Stimulated activated CD4-positive, alpha-beta T cell treated with anti-CD3 and anti-CD28 coated beads, Interleukin-1b, Interleukin-23, amount 100 ng/mL, for 1 hour (primary cell): ENCODE measurements at places on chromosomes 1 and 21.

DNA sequence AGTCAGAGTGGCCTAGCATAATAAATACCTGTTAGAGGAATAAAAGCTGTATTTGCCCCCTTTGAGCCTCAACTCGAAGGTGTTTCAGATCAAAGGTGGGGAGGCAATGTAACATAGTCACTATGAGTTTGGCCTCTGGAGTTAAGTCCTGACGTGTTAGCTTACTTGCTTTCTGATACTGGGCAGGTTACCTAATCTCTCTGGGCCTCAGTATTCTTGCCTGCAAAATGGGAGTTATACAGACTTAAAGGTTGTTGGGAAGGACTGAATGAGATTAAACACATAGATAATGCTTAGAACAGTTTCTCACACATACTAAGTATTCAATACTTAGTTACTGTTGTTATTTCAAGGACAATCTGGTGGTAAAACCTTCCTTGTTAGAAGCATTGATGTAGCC, 15.5 kb downstream of the RNF220 start:
- no peak for DNase-seq

GRCh38 chr1:93641527-93641926, 40.1 kb downstream of the BCAR3 start:
- DNase-seq: no peak

- DNase-seq: no peak
Measured at GRCh38 chr1:187283984-187284383, 455.2 kb downstream of the PLA2G4A start.

DNA sequence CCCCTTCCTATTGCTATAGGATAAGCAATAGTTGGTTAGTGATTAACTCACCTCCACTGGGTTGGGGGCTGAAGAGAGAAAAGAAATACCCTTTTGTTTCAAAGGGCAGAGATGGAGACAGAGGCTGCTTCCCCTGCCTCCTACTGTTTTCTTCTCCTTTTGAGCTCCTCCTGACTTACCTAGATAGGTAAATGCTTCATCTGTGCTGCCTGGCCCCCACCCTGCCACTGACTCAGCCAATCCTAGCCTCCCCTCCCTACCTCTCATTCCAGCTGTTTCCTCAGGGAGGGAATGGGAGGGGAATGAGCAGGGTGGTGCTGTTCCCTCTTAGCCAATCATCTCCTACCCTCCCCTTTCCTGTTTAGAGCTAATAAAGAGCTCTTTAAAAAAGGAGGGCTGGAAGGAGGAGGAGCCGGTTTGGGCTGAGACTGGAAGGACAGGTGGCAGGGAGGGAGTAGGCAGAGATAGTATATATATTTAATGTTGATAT, at the start of gene C1orf116:
TSS of gene C1orf116 (minus strand) at position 229 of the 490 bp plus-strand sequence. CDS start 5,158 bp downstream, outside the sequence.
- DNase-seq: no peak

DNA sequence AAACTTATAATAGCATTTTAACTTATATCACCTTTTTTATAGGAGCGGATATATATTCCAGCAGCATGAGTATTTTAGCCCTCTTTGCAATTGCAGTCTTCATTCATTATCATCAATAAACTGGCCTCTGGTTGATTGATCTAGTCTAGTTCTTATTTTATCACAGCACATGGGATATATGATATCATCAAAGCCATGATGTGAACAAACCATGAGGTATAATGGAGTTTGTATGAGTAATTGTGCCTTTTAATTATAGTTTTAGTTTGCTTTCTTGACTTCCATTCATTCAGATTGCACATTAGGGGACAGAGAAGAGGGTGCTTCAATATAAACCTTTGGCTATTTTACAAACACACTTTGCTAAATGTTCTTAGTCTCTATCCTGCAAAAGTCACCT, 3.5 kb upstream of the UBR4 start:
- DNase-seq: no peak

- no peak for DNase-seq
Measured at GRCh38 chr1:244758708-244759107, 76.8 kb upstream of the COX20 start.

DNA sequence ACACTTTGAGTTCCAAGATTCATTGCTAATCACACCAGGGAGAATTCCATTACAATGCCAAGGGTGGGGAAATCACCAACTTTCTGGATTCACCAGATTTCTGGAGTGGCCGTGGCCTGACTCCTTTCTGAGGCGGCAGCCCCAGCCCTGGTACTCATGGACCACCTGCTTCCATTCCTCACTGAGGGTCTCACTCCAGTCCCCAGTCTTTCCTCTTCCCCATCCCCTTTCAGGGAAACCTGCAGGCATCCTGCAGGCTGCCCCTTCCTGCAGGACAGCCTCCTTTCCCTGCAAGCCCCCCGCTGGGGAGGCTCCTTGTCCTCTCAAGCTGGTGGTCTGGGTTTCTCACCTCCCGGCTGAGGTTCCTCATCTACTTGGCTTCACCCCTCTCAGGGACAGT, 12.7 kb upstream of the CDK18 start:
- DNase-seq: no peak

GRCh38 chr1:186066411-186066810, 308.6 kb downstream of the TPR start:
- no peak for DNase-seq

DNA sequence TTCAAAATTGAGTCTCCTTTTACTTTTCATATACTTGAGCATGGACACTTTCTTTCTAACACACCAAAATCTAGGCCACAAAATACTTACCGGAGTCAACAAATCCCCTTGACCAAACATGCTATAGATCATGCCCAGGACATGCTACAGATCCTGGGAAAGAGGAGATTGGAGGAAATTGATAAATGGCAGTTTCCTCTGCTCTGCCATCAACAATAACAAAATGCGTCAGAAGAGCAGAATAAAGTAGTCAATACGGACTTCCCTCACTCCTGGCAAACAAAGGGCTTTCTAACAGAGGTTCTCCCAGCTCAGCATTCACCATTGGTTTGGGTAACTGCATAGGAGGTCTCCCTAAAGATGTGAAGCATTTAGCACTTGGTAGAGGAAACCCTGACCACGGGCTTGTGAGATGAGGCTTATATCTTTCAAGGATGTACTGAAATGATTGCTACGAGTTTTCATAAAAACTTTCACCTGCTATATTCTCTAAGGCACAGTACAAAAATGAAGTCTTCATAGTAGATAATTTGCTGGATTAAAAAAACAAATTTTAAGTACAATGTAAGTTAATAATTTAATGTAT, 283.8 kb upstream of the RUNX1 start:
- DNase-seq: no peak

GRCh38 chr1:59355361-59355760, 58.5 kb downstream of the FGGY start:
- no peak for DNase-seq

DNA sequence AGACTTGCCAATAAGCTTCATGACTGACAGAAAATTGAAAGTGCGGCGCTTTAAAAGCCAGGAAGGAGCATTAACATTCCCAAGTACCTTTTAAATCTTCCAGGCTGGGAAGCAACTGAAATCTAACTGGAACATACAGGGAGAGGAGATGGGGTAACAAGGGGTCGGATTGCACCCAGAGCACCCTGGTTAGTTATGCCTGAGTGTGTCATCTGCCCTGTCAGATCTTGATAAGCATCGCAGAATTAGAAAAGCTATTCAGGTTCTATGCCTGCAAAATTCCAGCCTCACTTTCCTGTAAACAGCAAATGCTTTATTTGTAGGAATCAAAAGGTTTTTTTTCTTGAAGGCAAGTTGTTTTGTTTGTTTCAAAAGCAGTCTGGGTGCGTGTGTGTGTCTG, 58.5 kb downstream of the SERBP1 start:
- no peak for DNase-seq

GRCh38 chr1:11176081-11176706, 13.0 kb upstream of the ANGPTL7 start:
- DNase-seq: no peak

GRCh38 chr1:93750955-93751354, 69.3 kb upstream of the BCAR3 start:
- DNase-seq: no peak

- DNase-seq: peak; percentile 51
Measured at GRCh38 chr1:151399324-151400171, at the start of gene PSMB4. Gene PSMB4, plus strand, starts transcription at chr1:151399573. Its CDS starts 15 bp downstream, at chr1:151399588.

DNA sequence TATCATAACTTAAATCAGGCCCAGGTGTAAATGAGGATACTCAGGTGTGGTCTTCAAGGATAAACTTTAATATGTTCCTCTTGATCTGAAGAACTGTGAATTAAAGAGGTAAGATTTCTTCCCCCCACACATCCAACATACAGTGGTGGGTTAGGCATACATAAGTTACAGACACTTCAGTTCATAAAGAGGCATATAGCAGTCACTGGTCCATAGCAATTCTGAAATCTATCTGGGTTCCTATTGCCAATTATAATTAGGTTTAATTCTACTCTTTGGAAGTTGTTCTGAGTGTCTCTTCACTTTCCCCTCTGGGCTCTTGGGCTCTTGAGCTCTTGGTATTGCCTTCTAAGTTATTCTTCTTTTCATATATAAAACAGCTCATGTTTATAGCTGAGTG, 32.5 kb upstream of the TSPAN2 start:
- no peak for DNase-seq

GRCh38 chr1:110875216-110875731, 2.3 kb downstream of the CD53 start:
- DNase-seq: no peak

DNA sequence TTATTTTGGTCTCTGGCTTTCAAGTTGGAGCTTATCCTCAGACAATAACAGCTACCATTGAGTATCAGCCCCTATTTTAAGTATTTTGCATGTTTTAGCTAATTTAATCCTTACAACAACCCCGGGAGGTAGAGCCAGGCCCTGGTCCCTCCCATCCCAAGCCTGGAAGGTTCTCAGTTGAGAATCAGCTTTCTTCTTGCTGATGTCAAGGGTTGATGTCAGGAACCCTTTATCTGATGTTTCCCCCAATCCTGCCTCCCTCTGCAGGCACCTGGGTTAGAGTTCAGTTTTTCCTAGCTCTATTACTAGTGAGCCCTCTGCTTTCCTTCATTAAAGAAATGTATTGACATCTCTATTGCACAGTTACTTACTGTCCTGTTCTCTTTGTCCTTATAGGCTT, 3.6 kb upstream of the SVBP start:
- DNase-seq: no peak

- no peak for DNase-seq
Measured at GRCh38 chr1:55007625-55008024, 8.9 kb downstream of the BSND start.

DNA sequence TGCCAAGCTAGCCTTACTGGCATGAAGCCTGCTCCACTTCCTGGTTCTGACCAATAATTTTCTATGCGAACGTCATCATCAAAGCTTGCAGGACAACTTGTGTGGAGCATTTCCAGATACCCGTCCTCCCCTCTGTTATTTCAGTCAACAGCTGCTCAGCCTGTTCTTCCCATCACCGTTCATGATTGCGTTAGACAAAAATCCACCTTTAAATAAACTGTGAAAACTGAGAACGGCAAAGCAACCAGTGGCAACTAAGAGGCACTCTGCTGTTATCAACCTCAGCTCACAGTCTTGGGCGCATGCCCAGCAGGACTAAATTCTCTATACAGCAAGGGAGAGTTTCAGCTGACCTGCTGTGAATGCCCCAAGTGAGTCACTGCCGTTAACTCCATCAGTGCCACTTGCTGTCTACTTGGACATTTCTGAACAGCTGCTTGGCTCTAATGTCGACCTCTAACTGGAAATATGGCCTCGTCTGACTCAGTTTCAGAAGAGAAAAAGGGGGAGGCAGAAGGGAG, 207.4 kb upstream of the RUNX1 start:
- DNase-seq: no peak

- no peak for DNase-seq
Measured at GRCh38 chr21:31203431-31204054, 140.5 kb downstream of the TIAM1 start.

GRCh38 chr1:167924102-167924501, 10.2 kb upstream of the ADCY10 start:
- no peak for DNase-seq

- no peak for DNase-seq
Measured at GRCh38 chr1:173669491-173669941, at the start of gene ANKRD45. Gene ANKRD45, minus strand, starts transcription at chr1:173669851. Its CDS starts 10,433 bp downstream, at chr1:173659418.

DNA sequence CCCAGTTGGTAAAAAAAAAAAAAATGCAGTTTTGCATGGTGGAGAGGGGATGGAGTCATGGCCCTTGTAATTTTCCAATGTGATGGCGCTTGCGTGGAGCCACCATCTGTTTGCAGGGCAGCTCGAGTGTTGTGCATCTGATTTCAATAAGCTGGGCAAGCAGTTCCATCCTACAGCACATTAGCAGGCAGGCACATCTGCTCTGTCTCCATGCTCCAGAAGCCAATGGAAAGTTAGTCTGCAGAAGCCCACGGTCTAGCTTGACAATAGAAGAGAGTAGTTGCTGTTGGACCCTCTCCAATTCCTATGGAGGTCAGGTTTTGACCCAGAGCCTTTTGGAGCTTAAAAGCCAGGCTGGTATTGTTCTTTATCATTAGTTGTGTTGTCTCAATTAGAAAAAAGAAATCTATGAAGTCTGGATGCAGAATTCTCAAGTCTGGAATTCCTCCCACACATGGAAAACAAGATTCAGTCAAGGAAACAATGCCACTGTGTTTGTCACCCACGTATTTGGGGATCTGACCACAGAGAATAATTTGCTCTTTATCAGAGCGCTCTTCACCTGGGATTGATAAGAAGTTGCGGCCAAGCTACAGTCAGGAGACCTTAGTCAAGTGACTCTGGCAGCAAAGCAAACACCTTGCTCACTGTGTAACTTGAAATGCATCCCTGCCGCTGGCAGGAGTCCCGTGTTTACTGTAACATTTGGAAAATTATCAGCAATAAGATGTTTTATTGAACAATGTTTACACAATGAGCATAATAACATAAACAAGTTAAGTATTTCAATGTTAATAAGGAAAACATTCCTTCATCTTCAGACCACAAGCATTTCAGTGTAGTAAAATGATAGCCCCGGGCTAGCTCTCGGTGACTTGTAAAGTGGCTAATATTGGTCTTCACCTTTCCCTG, 20.7 kb downstream of the NGF start:
- no peak for DNase-seq

DNA sequence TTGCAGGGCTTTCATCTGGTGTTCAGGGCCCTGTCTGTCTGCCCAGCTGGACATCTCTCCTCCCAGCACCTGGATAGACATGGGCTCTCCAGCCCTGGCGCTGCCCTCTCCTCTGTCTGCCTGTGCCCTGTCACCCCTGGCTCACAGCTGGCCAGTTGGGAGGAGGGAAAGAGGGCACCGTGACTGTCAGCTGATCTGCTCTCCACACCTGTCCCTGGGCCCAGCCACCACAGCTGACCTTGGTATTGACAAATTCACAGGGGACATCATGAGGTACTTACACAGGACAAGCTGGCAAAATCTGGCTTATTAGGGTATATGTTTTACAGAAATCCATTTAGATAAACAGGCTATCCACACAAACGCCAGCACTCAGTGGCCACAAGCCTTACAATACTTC, 8.3 kb downstream of the TNR start:
- no peak for DNase-seq

- DNase-seq: no peak
Measured at GRCh38 chr1:163162381-163162914, 40.3 kb downstream of the RGS5 start.

- DNase-seq: peak; percentile 54
Measured at GRCh38 chr1:19240673-19241538, 10.4 kb downstream of the EMC1 start.

- DNase-seq: no peak
Measured at GRCh38 chr1:164780111-164780812, 221.3 kb downstream of the PBX1 start.

- no peak for DNase-seq
Measured at GRCh38 chr21:25956993-25957714, 213.4 kb downstream of the APP start.

GRCh38 chr1:8702850-8703810, 114.3 kb downstream of the RERE start:
- DNase-seq: no peak
